ENCODE measurements at places on chromosomes 2 and 18. TPM values are rescaled to one million over a fixed set of nuclear protein-coding genes. Genes with fewer than 3 reads are reported as not detected.

The CPO gene
- not detected for total RNA-seq

The ERMN gene
- 0.06 TPM for total RNA-seq

The HOXD13 gene
- not detected for total RNA-seq

The RGPD3 gene
- total RNA-seq: 0.11 TPM

The TYMS gene
- 72.3 TPM for total RNA-seq

The RND3 gene
- total RNA-seq: 96.0 TPM

- DNase-seq: peak; percentile 97
Measured at GRCh38 chr2:216412022-216412999, at the start of gene SMARCAL1. SMARCAL1 (plus strand) TSS chr2:216412484; CDS start chr2:216414705, 2,221 bp downstream.

GRCh38 chr18:43876748-43877147 is 599.5 kb upstream of the SYT4 start:
- no peak for DNase-seq

GRCh38 chr2:28219758-28220368 is 172.8 kb upstream of the FOSL2 start:
- DNase-seq: no peak

GRCh38 chr18:45749918-45750689 is 26.1 kb downstream of the SLC14A1 start:
- DNase-seq: no peak

GRCh38 chr2:20661421-20662307 is 5.3 kb upstream of the GDF7 start:
- DNase-seq: peak; percentile 66

DNA sequence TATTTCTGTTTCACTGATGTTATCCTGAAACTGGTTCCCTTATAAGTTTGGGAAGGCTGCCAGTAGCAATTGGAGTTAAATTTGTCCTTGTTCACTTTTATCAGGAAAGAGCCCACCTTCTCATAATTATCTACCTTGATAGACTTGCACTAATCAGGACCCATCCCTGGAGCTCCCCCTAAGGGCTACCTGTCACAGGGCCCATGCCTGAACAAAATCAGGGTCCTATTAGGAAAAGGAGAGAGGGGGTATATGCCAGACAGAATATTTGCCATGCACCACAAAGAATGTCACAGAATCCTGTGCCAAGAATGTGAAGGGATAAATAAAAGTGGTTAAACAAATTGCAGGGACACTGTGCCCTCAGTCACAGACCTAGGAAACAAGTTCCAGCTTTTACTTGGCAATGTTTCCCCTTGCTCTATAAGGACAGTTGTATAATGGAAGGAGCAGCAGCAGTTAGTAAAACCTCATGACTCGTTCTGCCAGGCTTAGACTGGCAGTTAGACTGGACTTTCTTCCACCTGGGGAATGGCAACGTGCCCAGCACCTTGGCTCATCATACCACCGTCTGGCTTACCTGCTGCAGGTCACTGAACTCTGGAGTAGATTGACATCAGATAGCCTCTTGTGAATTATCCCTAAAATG is 32.3 kb upstream of the VWC2L start:
- DNase-seq: no peak

- no peak for DNase-seq
Measured at GRCh38 chr2:26580751-26581150, 60.4 kb downstream of the CIB4 start.

DNA sequence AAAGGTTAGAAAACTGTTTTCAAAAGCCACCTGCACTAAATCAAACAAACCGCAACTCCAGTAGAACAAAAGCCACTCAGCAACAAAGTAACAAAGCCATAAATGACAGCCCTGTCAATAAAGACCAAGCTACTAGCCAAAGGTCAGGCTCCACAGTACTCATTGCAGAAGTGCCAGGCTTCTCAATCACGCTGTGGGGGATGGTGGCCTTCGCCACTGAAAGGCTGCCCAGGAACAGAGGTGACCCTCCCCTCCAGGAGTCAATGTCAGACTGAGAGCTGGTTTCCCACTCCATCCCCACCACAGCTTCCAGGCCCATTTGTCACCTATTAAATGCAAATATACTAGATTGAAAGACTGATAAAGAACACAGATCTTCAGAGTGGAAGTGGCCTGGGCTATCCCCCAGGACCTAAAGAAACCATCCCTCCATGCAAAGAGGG is 5.9 kb downstream of the ATP8B1 start:
- DNase-seq: no peak

Data from LHCN-M2 (cell line).